SHP77 (cell line): ENCODE measurements at places on chromosomes 5 and 9.

- no peak for DNase-seq
Observed at GRCh38 chr9:135783540-135784245, 81.7 kb downstream of the KCNT1 start.

DNA sequence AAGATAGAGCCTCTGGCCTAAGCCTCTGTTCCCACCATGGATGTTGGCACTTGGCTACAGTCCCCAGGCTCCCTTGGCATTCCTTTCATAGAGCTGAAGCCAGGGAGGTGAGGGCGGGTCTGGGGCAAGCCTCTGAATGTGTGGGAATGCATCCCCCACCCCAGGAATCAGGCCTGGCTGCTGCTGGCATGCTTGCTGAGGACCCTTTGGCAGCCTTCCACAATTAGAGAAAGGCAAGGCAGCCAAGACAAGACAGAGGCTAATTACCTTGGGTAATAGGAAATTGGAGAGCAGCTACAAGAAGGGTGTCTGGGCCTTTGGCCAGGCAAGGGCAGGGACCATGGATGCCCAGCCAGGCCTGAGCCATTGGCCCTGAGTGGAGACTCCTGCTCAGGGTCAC, 204.4 kb upstream of the TRIM32 start:
- DNase-seq, result no peak

GRCh38 chr9:136051453-136051836, 43.6 kb downstream of the NACC2 start:
- DNase-seq, result peak; percentile 18

GRCh38 chr5:139693676-139694364, 45.7 kb downstream of the CXXC5 start:
- no peak for DNase-seq

DNA sequence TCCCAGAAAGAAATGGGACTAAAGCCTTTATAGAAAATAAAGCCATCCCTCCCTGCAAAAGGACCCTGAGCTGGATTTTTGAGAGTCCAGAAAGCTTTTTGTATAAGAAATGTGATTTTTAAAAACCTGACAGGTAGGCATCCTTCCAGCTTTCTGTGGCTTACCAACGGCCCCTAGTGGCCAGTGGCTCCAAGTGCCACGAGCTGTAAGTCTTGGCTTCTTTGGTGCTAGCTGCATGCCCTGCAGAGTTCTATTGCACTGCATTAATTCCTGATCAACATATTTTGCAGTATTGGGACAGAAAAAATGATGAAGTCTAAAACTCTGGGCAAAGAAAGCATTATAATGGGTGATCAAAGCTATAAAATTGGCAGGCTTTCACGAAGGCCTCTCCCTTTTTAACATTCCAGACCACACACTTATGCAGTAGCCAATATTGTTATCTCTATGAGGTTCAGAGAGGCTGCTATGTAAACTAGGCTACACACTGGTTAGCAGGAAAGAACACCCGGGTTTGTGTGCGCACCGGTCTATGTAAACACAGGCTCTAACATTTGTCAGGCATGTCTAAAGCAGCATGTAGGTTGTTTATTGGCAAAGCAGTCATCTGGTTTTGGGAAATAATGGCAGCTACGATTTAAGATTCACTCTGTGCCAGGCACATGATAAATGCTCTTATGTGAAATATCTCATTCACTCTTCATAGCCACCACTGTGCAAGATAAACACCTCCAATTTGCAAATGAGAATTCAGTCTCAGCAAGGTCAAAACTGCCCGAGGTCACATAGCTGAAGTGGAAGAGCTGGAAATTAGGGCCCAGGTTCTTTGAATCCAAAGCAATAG, 55.2 kb downstream of the NMUR2 start:
- peak; percentile 59 for DNase-seq
